ENCODE measurements at places on chromosomes 1 and 21.

- DNase-seq = no peak
Observed at GRCh38 chr1:7769673-7770412, 1.3 kb upstream of the VAMP3 start.

DNA sequence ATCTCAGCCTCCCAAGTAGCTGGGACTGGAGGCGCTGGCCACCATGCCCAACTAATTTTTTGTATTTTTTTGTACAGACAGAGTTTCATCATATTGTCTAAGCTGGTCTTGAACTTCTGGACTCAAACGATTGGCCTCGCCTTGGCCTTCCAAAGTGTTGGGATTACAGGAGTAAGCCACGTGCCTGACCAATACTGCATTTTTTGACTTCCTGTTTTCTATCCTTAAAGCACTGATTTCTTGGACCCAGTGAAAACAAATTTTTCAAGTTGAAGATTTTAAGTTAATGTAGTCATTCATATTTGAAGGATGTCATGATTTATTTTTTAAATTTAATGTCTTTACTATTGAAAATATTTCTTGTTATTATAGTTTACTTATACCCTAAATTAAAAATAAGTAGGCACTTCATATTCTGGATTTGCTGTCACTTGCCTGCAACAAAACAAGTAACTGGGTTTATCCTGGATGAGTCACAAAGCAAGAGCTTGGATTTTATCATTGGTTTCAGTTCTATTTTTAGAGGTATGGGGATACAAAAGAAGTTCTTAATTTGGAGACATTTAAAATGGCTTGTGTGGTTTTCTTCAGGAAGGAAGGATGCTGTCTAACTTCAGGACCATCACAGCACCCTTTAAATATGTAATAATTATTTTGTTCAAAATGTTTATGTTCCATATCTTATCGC is 2.2 kb upstream of the VPS45 start:
- no peak for DNase-seq

GRCh38 chr1:180178511-180179161 is 24.0 kb downstream of the QSOX1 start:
- DNase-seq = no peak

GRCh38 chr1:204222764-204223055 is 8.9 kb upstream of the GOLT1A start:
- DNase-seq = no peak

- DNase-seq = no peak
Observed at GRCh38 chr1:153649137-153649862, 9.2 kb upstream of the SNAPIN start.

DNA sequence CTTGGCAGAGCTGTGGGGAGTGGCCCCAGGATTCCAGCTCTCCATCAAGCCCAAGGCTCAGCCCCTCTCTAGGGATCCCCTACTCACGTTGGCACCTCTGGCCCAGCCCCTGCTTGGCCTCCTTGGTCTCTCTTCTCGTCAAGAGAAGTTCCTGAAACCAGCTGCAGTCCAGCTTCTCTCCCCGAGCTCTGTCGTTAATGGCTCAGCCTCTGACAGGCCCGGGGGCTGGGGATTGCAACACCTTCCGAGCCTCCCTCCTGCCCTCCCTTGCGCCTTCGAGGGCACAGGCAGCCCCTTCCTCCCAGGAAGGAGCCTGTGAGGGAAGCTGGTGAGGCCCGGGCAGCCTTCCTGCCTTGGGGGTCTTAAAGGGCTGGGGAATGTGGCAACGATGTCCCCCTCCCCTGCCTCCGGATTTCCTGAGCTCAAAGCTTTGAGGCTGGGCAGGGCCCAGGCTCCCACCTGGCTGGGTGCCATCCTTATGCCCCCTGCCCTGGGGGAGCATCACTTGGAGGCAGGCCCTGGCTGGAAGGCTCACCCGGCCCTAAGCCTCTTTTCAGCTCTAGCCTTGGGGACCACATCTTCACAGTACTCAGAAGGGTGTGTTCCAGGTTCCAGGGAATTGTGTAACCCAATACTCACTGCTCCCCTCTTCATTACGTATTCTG is at the start of gene CSF3R:
Gene CSF3R (minus strand): TSS at position 190 of the 665 bp plus-strand sequence. CDS start 3,417 bp downstream, outside the sequence.
- DNase-seq = no peak

GRCh38 chr1:23283667-23284602 is 60.1 kb downstream of the HNRNPR start:
- no peak for DNase-seq

- DNase-seq = no peak
Observed at GRCh38 chr1:246383791-246384190, 123.3 kb downstream of the SMYD3 start.

- no peak for DNase-seq
Observed at GRCh38 chr21:28309596-28309995, 683.1 kb downstream of the LTN1 start.

DNA sequence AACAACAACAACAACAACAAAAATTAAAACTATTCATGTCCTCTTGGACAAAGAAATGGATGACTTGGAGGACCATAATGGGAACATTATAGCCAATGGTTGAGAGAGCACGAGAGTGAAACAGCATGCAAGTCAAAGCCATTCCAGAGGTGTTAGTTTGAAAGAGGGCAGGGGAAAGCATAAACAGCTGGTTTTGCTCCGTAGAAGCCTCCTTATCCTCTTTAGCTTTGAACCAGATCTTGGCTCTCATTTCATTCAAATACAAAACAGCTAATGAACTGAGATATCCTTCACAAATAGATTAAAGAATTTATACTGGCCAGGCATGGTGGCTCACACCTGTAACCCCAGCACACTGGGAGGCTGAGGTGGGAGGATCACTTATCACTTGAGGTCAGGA is 8.7 kb upstream of the SMG7 start:
- no peak for DNase-seq

DNA sequence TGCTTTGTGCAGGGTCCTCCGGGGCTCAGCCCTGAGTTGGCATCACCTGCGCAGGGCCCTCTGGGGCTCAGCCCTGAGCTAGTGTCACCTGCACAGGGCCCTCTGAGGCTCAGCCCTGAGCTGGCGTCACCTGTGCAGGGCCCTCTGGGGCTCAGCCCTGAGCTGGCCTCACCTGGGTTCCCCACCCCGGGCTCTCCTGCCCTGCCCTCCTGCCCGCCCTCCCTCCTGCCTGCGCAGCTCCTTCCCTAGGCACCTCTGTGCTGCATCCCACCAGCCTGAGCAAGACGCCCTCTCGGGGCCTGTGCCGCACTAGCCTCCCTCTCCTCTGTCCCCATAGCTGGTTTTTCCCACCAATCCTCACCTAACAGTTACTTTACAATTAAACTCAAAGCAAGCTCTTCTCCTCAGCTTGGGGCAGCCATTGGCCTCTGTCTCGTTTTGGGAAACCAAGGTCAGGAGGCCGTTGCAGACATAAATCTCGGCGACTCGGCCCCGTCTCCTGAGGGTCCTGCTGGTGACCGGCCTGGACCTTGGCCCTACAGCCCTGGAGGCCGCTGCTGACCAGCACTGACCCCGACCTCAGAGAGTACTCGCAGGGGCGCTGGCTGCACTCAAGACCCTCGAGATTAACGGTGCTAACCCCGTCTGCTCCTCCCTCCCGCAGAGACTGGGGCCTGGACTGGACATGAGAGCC is 22.7 kb downstream of the COL6A1 start:
- no peak for DNase-seq

DNA sequence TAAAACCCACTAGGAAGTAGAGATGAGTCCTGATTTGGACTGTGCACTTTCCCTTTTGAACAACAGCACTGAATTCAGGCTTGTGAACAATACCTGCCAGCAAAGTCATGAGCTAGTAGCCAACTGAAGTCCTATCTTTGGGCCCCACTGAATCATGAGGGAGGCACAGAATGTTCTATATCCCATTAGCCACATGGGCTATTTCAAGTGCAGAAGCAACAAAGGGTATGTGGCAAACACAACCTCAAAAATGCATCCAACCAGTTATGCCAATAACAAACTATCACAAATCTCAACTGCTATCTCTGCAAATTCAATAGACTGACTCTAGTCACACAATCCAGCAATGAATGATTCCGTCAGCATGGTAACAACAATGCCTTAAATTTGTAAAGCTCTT is 276.0 kb downstream of the MRPL39 start:
- no peak for DNase-seq

GRCh38 chr1:228900886-228901392 is 165.7 kb downstream of the RHOU start:
- no peak for DNase-seq

DNA sequence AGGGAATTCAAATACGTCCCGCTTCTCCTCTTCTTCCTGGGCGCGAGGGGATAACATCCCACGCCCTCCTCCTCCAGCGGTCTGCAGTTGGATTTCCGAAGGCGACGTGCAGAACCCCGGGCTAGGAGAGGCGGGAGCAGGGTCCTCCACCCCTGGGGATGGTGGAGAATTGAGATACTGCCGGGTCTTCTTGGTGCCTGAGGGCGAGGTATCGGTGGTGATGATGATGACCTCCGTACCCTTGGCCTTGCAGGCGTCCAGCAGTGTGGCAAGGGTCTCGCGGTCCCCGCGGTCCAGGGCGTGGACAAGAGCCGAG is 3.2 kb upstream of the LIX1L start:
- DNase-seq = no peak

- peak; percentile 27 for DNase-seq
Observed at GRCh38 chr1:99180915-99181314, 83.4 kb upstream of the PLPPR4 start.

GRCh38 chr1:110626889-110627288 is 20.7 kb upstream of the KCNA2 start:
- DNase-seq = no peak

- no peak for DNase-seq
Observed at GRCh38 chr1:65717815-65718454, 74.8 kb upstream of the PDE4B start.

- no peak for DNase-seq
Observed at GRCh38 chr1:94621802-94622201, 80.2 kb upstream of the F3 start.

GRCh38 chr1:109186733-109187086 is 27.0 kb upstream of the SARS1 start:
- no peak for DNase-seq

DNA sequence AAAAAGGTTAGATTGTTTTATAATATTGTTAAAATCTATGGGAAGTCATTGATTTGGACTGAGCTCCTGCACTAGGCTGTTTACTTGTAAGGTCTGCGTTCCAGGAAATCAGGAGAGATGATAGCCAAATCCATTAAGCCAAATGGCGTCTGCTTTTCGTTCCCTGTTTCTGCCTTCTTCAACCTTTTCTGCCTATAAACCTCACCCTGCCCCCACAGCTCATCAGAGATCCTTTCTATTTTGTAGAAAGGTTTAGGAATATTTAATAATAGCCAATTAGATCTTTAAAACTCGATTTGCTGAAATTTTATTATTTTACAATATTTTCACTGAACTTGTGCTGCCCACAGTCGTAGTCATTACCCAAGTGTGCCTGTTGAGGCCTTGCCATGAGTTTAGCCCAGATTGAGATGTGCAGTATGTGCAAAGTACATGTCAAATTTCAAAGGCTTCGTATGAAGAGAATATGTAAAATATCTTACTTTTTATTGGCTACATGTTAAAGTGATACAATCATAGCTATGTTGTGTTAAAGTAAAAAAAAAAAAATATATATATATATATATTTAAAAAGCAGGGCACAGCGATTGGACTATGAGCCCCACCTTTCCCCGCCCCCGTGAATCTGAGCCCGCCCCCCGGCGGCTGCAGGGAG is 444 bp upstream of the IARS2 start:
- DNase-seq = no peak

DNA sequence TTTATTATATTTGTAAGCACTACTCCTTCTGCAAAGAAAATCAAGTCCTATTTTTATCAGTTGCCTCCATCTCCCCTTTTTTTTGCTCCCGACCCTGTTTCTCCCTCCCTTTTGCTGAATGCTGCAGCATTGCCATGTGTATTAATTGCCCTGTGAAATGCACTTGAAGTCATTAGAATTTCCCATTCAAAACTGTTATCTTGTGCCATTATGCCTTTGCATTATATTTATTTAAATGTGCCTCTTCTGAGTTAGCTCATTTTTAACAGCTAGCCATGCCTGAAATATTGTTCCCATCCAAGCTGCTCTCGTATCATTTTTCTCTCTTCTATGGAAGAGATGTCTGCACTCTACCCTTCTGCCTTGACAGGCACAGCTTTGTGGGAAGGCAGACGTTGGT is 404.0 kb upstream of the PLXNA2 start:
- no peak for DNase-seq

GRCh38 chr1:239483391-239483790 is 97.0 kb downstream of the CHRM3 start:
- no peak for DNase-seq

GRCh38 chr21:43354026-43354420 is 72.9 kb downstream of the SIK1 start:
- DNase-seq = no peak

DNA sequence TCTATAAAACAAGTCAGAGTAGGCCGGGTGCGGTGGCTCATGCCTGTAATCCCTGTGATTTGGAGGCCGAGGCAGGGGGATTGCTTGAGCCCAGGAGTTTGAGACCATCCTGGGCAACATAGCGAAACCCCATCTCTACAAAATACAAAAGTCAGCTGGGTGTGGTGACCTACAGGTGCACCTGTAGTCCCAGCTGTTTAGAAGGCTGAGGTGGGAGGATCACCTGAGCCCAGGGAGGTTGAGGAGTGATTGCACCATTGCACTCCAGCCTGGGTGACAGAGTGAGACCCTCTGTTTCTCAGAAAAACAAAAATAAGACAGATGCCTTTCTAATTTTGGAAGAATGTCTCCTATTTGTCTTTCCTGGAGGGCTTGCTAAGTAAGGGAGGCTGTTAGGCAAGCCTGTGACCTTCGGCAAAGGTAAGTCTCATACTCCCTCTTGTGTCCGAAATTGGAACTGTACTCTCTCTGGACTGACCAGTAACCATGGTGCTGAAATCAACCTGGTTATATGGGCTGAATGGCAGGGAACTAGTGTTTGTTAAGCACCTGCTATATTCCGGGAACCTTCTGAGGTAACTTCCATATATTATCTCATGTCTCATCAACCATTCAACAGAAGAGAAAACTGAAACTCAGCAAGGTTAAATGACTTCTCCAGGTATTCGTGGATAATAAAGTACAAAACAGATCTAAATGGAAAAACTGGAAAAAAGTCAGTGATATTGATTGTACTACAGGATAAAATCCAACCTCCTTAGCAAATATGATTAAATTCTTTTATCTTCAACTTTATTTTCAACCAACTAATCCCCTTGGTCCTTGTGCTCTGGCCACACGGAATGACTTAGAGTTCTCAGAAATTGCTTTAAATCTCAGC is 11.8 kb upstream of the RAB3B start:
- DNase-seq = peak; percentile 27

GRCh38 chr1:24928689-24929397 is 1.2 kb downstream of the RUNX3 start:
- no peak for DNase-seq

DNA sequence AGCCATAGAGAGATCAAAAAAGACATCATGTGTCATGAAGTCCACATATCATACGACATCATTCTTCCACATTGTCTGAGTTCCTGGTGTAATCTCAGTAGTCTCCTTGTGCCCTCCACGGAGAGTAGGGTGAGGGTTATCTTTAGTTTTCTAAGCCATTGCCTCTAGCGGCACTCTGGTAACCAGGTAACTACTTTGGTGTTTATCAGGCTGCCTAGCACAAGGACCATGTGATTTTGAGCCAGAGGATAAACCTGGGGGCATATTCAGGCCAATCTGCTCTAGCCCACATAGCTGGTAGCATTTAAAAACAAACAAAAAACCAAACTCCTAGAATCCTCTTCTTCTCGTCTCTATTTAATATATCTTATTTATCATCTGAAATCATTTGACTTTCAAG is 147.4 kb downstream of the GDAP2 start:
- peak; percentile 28 for DNase-seq

- DNase-seq = no peak
Observed at GRCh38 chr1:67874501-67875111, 41.3 kb upstream of the GNG12 start.
